Skin of body (tissue), 3 donors: ENCODE measurements at places on chromosomes 4 and X. TPM values are rescaled to one million over a fixed set of nuclear protein-coding genes. Genes with fewer than 3 reads are reported as not detected.

- DNase-seq = no peak
Measured at GRCh38 chr4:127642169-127642568, 9.4 kb downstream of the INTU start.

GRCh38 chrX:12844319-12844718 lies 22.6 kb upstream of the TLR7 start:
- DNase-seq = no peak

DNA sequence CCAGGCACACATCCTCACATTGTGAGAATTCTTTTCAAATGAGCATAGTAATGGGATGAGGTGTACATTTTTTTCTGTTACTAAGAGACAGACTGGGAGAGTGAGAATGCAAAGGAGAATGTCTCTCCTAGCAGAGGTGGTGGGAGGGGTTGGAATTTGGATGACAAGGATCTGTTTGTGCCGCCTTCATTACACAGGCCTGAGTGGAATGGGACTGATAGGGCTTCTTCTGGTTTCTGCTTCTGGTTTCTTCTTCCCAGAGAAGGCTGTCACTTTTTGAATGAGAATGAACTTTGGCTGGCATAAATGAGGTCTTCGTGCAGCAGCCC lies 55.4 kb downstream of the C4orf51 start:
- no peak for DNase-seq

DNA sequence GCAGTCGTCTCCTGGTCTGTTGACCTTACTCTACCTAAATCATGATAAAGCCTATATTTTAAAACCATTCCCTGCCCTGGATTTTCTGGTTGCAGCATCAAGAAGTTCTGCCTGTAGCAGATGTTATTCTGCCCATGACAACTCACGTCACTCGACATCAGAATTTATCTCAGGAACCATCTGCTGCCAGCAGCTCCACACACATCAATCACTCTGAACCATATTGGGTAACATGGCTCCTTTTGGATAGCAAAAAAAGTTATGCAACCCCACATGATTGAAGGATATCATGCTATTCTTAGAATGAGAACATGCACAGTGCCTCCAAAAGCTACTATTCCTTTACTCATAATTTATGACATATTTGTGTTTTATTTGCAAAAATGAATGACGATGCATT lies 341.4 kb downstream of the DHRSX start:
- DNase-seq = no peak

DNA sequence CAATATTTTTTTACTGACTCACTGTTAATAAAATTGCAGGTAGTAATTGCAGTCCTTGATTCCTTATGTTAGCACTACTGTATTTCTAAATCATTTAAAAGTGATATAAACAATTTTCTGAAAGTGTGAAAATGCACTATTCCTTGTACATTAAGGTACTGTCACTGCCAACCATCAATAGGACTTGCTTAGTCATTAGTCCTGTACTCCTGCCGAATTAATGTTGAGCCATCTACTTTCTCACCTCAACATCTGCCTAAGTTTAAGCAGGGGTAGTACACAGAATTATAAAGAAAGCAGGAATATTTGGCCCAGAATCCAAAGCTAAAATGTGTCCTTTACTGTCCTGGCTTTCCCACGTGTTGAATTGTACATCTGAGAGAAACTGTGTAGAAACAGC lies 87.0 kb upstream of the TRPC3 start:
- no peak for DNase-seq

DNA sequence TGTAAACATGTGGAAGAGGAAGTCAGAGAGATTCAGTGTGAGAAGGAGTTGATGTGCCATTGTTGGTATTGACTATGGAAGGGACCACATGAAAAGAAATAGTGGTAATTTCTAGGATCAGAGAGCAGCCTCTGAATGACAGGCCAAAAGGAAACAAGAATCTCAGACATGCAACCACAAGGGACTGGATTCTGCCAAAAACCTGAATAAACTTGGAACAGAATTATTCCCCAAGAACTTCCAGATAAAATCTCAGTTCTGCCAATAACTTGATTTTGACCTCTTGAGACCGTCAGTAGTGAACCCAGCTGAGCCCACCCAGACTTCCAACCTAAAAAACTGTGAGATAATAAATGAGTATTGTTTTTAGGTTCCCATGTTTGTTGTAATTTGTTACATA lies 653.6 kb upstream of the NR3C2 start:
- peak; percentile 28 for DNase-seq

DNA sequence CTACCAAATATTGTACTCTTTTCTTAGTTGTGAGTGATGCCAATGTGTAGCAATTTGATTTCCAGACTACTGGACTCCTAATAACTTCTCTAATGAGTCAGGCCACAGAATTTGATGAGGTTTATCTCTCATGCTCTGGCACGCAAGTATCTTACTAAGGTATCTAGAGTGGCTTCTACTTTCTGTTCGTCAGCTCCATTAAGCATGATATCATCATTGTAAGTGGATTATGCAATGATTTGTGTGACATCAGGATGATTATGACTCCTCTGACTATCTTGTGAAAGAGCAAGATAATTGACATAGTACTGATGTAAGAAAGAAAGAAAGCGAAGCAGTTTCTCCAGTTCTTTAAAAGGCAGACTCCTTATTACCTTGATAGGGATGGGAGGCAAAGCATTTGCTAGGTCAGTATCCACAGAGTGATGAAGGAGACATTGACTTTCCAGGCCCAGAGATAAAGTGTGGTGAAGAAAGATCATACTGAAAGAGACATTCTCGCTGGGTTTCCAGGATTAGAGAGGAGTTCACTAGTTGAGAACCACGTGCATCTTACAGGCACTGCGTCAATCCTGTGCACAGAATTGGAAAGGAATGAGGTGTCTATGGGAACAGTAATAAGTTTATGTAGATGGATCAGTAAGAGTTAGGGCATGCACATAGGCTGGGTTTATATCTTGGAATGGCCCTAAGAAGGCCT lies 161.9 kb upstream of the STK26 start:
- no peak for DNase-seq

GRCh38 chr4:17347445-17347844 lies 164.4 kb downstream of the QDPR start:
- DNase-seq = no peak

DNA sequence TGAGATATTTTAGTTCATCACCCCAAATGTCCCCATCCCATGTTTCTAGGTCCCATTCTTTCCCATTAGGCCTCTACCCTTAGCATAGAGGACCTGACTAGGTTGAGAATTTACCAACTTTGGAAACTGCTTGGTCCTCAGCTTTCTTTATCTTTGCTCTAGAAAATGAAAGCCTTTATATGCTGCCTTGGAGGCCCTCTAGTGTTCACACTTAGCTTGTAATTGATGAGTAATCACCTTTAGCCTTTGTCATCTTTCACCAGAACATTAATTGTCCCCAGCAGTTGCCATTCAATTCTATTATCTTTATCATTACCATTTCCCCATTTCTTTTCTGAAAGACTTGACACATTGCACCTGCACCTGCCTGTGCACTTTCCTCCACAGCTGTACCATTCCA lies 589.2 kb upstream of the NR3C2 start:
- no peak for DNase-seq

- DNase-seq = no peak
Measured at GRCh38 chrX:132958091-132958703, at the start of gene HS6ST2. Gene HS6ST2, minus strand, starts transcription at chrX:132958629.

- DNase-seq = peak; percentile 40
Measured at GRCh38 chrX:96372313-96373046, 312.2 kb upstream of the DIAPH2 start.

DNA sequence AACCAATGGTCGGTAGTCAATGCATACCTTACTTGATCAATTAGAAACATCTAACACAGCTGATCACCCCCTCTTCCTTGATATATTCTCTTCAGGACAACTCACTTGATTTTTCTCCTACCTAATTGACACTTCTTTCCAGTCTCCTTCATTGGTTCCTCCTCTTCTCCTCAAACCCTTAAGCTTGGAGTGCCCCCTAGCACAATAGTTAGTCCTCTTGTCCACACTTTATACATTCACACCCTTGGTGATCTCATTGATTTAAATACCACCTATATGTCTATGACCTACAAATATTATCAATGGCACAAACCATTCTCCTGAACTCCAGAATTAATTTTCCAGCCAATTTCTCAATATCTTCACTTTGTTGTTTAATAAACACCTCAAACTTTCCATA lies 724.0 kb downstream of the ADGRL3 start:
- DNase-seq = no peak

GRCh38 chr4:171478181-171478580 lies 335.0 kb upstream of the GALNTL6 start:
- no peak for DNase-seq

TCP11X1 gene
- not detected for total RNA-seq

HPRT1 gene
- total RNA-seq = 15.3 TPM

CXCL11 gene
- 0.49 TPM for total RNA-seq

PCGF3 gene
- 43.7 TPM for total RNA-seq

MTNR1A gene
- total RNA-seq = 0.20 TPM

HAUS7 gene
- 12.9 TPM for total RNA-seq

ZBTB49 gene
- total RNA-seq = 4.6 TPM
